Activated CD8-positive, alpha-beta memory T cell treated with anti-CD3 and anti-CD28 coated beads for 1 hour (primary cell): ENCODE measurements at places on chromosomes 12 and 14.
A peak's percentile ranks its signal among the peaks of the same experiment; 100 is the strongest.

GRCh38 chr12:108634341-108634751 is 652 bp upstream of the SELPLG start:
- DNase-seq = no peak

DNA sequence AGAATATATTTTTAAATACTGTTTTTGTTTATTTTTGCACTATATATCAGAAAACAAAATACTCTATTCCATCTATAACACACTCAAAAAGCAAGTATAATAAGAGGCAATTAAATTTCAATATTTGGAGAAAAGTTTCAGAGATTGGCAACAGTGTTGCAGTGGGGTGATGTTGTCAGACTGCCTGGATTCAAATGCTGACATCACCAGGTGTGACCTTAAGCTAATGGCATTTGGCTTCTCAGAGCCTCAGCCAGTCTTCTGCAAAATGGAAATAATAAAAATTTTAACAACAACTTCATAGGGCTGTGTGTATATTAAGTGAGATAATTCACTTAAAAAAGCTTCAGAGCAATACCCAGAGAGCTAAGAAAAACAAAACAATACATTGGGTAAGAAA is 74.7 kb downstream of the TMTC1 start:
- no peak for DNase-seq

- no peak for DNase-seq
These were observed 19.4 kb downstream of the GNS start for GRCh38 chr12:64739778-64740177.

GRCh38 chr12:6946033-6946919 is 2.5 kb downstream of the C12orf57 start:
- DNase-seq = no peak

DNA sequence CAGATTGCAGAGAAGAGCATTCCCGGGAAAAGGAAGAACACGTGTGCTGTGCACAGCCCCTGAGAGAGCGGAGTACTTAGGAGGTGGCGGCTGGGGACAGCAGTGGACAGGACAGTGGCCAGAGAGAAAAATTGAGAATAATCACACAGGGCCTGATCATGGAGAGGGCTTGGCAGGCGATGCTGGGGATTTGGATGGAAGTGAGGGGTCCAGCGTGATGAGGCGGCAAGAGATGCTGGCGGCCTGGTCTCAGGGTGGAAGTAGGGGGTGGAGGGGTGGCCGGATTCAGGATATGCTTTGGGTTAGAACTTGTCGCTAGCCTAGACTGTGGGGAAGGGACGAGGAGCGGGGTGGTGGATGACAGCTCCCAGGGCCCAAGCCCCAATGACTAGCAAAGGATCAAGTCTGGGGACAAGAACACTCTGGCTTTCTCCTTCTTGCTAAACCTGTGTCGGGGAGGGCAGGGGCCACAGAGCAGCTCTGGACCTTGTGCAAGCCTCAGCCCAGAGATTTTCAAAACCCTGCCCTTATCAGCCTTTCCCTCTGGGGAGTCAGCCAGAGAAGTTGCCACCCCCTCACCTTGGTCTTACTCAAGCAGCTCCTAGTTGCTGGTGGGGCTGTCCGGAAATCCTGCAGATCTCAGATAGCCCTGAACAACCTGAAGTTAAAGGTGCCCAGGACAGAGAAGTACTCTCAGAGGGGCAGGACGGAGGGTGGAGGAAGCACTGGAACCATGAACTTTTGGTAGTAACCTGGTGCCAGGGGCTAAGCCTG is 1.3 kb downstream of the HVCN1 start:
- DNase-seq = no peak

- DNase-seq = no peak
These were observed 200.4 kb upstream of the SYT10 start for GRCh38 chr12:33639975-33640374.

- DNase-seq = no peak
These were observed 1101.4 kb downstream of the BCL11B start for GRCh38 chr14:98170575-98170974.

GRCh38 chr12:86407620-86408208 is 151.5 kb upstream of the MGAT4C start:
- DNase-seq = no peak

GRCh38 chr12:52023976-52024688 is 17.4 kb downstream of the TAMALIN start:
- no peak for DNase-seq

DNA sequence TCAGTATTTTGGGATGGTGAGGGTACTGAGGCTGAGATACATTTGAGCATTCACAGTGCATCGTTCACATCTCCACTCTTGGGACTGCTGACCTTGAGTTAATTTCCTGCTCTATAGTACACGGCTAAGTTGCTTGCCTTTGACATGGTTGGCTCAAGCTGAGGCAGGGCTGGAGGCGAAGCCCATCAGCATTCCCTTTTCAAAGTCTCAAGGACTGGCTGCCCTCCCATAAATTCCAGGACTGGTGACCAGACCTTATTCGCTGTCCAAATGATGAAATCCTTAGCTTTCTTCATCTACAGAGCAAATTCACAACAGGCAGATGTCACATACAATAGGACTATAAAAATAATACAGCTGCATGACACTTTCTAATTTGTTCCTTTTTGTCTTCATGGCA is 85.9 kb downstream of the SSPN start:
- DNase-seq = no peak

GRCh38 chr12:119258149-119258548 is 76.4 kb upstream of the CCDC60 start:
- DNase-seq = no peak

DNA sequence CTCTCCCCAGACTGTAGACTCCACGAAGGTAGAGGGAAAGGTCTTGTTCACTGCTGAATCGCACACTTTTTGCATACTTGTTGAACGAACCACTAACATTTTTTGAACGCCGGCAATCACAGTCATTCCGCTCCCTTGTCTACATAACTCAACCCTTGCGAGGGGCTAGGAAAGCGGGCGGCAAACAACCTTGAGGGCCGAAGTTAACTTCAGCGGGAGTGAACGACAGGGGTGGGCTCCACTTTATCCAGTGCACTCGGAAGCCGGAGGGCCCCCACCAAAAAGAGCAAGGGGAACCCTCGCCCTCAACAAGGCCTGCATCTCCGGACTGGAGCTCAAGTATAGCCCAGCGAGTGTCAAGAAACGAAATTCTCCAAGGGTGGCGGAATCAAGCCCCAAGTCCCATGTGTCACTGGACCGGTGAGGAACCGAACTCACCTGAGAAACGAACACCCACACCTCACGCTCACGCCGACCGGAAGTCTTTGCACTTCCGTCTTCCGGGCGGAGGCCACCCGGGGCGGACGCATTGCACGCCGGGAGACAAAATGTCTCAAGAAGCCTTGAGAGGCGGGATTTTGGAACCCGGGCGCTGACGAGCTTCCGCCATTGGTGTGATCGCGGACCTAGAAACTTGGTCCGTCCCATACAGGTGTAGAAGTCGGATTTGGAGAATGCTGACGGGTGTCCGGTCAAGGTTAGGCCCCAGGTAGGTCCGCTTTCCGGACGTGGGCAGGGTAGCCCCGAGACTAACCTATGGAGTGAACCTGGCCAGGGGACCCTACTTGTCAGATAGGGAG is at the start of gene LLPH:
Gene LLPH, minus strand, starts transcription at position 484 of the 800 bp plus-strand sequence. CDS start 1,644 bp downstream, outside the sequence.
- DNase-seq = peak; percentile 57

- DNase-seq = no peak
These were observed 1.3 kb upstream of the AEBP2 start for GRCh38 chr12:19437996-19438395.
